ENCODE measurements at places on chromosomes 2 and 18. TPM values are rescaled to one million over a fixed set of nuclear protein-coding genes. Genes with fewer than 3 reads are reported as not detected.

DNA sequence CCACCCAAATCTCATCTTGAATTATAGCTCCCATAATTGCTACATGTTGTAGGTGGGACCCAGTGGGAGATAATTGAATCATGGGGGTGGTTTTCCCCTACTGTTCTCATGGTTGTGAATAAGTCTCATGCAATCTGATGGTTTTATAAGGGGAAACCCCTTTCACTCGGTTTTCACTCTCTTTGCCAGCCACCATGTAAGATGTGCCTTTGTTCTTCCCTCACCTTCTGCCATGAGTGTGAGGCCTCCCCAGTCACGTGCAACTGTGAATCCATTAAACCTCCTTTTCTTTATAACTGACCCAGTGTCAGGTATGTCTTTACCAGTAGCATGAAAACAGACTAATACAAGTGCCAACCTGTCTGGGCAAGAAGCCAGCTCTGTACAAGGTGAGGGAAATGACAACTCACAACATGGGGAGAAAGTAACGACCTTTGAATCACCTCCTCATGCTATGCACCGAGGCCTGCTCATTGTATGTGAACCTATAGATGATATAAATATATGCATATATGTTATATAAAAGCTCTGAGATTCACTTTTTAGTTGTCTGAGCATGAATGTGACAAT, 162.2 kb downstream of the ALPK2 start:
- peak; percentile 75 for ATAC-seq

GRCh38 chr2:207244971-207245925, 79.5 kb upstream of the KLF7 start:
- ATAC-seq: no peak

DNA sequence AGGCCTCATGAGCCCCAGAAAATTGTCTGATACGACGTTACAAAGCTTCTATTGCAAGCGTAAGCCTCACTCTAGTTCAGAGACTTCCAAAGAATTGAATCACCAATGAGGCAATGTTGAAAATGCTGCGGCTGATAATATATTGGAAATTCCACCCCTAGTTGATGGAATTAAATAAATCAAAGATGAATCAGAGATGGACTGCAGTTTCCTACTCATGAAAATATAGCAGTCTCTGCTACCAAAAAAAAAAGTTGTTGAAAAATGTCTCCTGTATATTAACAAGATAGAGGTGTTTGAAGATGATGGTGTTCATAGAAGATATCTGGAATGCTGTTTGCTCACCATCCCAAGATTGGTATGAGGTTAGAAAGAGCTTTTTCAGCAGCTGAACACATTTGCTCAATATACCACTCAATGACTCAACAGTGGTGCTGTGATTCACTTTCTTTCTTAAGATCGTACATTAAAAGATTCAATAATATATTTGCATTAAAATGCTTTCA, 99.8 kb upstream of the ARHGAP28 start:
- no peak for ATAC-seq

UGT1A3 gene
- 0.28 TPM for total RNA-seq

NTSR2 gene
- total RNA-seq: not detected
